ENCODE measurements at places on chromosomes 2 and 18.

GRCh38 chr2:165067643-165068486, 112.5 kb upstream of the SLC38A11 start:
- DNase-seq: no peak

DNA sequence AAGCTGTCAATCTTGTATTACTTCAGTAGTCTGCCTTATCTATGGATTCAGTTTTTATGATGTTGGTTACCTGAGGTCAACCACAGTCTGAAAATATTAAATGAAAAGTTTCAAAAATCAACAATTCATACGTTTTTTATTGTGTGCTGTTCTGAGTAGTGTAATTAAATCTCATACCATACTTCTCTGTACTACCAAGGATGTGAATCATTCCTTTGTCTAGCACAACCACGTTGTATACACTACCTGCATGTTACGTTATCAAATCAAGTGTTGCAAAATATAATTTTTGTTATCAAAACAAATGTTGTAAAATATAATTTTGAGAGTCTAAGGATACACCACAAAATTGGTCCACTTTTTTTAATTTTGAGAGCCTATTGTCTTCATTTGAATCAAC, 590.2 kb upstream of the SETBP1 start:
- DNase-seq: no peak

- no peak for DNase-seq
These were observed 231.8 kb downstream of the KCNE4 start for GRCh38 chr2:223283771-223284170.

DNA sequence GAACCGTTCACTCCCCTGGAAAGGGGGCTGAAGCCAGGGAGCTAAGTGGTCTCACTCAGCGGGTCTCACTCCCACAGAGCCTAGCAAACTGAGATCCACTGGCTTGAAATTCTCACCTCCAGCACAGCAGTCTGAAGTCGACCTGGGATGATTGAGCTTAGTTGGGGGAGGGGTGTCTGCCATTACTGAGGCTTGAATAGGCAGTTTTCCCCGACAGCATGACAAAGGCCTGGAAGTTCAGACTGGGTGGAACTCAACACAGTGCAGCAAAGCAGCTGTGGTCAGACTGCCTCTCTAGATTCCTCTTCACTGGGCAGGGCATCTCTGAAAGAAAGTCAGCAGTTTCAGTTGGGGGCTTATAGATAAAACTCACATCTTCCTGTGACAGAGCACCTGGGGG, 292.5 kb downstream of the NUP35 start:
- DNase-seq: no peak

- peak; percentile 41 for DNase-seq
These were observed 49.3 kb downstream of the UXS1 start for GRCh38 chr2:106144621-106145331.

GRCh38 chr2:212135739-212136138, 402.9 kb downstream of the ERBB4 start:
- DNase-seq: no peak

GRCh38 chr2:237483018-237483731, 3.9 kb upstream of the MLPH start:
- DNase-seq: no peak

- DNase-seq: no peak
These were observed 37.0 kb downstream of the ROCK1 start for GRCh38 chr18:21074336-21075323.

GRCh38 chr2:101766871-101767739, 69.6 kb downstream of the MAP4K4 start:
- DNase-seq: no peak

DNA sequence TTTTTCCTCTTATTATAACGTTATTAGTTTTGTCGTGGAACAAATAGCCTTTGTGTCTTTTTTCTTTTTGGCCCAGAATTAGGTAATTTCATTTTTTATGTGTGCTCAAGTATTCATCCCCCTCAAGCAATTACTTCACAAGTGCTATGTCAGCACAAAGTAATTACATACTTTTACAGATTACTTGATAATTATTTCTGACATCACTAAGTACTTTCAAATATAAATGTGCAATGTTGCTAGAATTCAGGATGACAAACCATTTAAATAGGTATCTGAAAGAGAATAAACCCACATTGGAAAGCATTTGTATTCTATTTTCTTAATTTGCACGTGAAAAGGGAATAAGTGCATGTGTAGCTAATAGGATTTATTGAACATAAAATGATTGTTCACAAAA, 238.2 kb downstream of the CDH7 start:
- DNase-seq: no peak

- DNase-seq: no peak
These were observed 177.1 kb downstream of the ETAA1 start for GRCh38 chr2:67574230-67574629.

DNA sequence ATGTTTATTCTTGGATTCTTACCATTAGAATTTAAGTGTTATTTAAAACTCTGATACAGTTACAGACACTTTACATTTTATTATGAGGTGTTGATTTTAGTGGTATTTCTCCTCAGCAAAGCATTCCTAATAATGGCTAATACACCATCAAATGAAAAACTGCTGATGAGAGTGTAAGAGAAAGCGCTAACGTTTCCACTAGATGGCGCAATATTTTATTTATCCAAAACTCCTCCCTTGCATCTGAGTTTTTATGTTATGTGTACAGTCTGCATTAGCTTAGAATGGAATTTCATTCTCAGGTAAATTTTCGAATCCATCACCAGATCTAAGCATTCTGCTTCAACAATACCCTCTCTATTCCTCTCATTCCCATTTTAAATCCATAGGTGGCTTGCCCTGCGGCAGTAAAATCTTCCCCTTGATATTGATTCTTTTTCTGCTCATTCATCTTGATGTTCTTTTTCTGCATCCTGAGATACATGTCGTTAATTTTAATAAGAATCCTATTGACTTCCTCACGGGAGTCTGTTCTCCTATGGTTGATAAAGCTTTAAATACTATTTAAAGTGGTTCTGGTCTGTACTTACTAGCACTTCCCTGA, 53.9 kb downstream of the PRKRA start:
- no peak for DNase-seq

- DNase-seq: no peak
These were observed 251.8 kb downstream of the LPIN1 start for GRCh38 chr2:11998218-11998617.

- no peak for DNase-seq
These were observed 188.0 kb upstream of the SPHKAP start for GRCh38 chr2:228369400-228370031.

DNA sequence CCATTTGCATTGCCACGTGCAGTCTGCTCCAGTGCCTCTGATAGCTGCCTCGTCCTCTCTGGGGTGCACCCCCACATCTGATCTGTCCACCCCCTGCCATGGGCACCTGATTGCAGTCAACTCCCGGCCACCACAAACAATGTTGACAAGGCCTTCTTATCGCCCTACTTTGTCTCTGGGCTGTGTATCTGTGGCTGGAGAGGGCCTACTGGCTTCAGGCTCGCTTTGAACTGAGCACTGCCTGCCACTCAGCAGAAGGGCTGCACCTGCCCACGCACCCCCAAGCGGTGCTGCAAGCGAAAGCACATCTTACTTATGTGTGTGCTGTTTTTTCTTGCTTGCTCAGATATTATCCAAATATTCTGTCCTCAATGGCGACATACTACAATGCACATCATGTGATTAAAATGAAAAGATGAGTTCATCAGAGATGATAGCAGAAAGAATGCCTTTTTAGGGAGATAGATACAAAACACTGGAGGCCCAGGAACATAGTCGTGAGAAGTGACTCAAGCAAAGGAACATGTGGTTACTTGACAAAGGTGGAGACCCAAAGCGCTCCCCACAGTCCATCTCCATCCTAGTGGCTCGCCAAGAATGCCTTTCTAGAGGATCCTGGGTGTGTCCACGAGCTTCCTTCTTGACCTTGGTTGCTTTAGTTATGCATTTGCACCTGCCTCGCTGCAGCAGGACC, 28.8 kb downstream of the FBLN7 start:
- DNase-seq: no peak

DNA sequence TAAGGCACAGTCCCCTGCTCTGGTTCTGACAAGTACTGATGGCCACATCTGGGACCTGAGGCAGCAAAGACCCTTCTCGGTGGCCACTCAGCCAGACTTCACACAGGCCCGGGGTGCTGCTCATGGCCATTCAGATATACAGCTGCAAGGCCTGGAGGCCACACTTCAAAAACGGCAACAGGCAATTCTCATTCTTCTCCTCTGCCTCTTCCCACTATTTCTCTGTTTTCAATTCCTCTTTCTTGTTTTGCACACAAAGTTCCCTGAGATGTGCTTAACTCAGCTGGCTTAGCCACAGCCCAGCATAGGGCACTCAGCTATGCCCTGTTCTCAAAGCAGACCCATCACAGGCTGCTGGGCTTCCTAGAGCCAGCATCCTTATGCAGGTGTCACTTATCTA, 29.9 kb downstream of the PTPN18 start:
- no peak for DNase-seq

DNA sequence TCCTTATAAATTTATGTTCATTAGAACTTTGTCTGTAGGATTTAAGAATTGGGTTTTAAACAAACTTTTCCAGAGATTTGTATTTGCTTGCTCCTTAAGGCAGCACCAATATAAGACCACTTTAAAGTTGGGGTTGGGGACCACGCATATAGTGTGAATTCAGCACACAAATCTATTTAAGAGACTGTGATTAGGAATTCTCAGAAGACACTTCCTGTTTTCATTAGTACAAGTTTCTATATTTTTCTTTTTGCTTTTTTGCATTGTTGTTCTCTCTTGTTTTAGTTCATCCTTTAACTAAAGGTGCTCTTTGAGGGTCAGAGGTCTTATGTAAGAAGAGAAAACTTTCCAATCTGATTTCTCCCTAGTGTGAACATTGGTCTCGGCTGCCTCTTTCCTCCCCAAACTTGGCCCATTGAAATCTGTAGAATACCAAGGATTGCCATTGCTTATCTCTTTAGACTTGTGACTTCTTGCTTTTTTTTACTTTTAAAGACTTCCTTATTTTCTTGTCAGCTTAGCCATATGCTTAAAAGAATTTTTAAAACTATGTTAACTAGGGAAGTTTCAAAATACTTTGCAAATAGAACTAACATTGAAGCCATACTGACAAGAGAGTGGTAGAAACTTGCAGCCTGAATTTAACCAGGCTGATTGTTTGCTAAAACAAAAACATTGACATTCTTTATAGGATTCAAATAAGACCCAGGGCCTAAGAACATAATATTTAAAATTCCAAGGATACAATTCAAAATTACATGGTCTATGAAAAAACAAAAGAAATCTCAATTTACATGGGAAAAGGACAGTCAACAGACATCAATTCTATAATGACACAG, 264.1 kb upstream of the FN1 start:
- DNase-seq: no peak

GRCh38 chr2:184815824-184816223, 217.5 kb downstream of the ZNF804A start:
- DNase-seq: no peak

- DNase-seq: no peak
These were observed 6.8 kb downstream of the MAT2A start for GRCh38 chr2:85545780-85546240.

DNA sequence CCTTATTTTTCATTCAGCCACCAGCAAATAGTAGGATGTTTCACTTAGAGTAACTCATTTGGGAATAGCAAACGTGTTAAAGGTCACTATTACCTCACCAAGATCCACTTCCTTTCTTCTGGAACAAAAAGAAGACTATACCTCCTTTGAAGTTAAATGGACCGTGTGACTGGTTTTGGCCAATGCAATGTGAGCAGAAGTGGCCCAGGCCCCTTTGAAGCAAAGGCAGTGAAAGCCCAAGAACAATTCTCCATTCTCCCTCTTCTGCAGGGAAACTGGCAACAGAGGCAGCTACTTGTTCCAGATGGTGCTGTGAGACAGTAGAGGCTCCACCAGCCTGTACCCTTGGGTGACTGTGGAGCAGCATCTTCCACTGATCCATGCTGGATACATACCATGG, 11.3 kb upstream of the MALL start:
- no peak for DNase-seq

DNA sequence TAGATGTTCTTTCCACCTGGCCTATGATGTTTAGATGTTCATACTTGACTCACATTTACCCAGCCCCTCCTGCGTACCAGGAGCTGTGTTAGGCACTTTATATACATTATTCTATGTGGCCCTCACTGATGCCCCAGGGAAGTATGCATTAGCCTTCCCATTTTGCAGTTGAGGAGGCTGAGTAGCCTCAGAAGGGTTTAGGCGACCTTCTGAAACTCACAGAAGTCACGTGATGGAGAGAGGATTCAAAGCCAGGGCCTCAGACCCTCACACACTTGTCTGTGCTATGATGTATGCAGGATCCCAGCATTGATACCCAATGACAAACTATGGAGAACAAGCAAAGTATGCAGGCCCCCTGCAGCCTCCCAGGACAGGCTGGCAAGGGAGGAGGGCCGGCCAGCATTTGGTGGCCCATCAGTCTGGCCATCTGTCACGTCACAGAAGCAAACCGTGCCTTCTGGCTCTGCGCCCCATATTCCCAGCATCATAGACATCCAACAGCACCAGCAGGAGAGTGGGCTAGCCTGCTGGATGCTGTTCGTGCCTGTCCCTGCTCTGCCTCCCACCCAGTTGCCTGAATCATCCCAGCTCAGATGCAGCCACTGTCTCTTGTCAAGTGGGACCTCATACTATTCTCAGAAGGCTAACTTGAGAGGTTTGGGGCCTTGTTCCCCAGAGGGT, 33.6 kb downstream of the EHD3 start:
- no peak for DNase-seq

GRCh38 chr2:36361396-36361795, 5.8 kb downstream of the CRIM1 start:
- no peak for DNase-seq

- DNase-seq: no peak
These were observed 64.2 kb upstream of the OTOS start for GRCh38 chr2:240204431-240205276.

DNA sequence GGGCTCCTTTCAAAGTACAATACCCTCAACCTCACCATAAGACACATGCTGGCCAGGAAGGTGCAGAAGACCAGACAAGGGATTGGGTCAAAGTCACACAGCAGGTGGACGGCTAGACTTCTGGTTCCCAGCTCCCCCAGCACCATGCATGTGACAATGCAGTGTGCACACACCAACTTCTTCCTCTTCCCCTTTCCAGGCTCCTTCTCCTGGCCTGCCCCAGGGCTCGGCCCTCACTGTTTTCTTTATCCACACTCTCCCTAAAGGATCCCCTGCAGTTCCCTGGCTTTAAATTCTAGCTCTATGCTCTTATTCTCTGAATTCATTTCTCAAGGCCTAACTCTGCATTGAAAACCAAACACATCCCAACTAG, 82.3 kb downstream of the LOXHD1 start:
- no peak for DNase-seq
